ENCODE measurements at places on chromosomes 11 and 22. TPM values are rescaled to one million over a fixed set of nuclear protein-coding genes. Genes with fewer than 3 reads are reported as not detected.

GRCh38 chr11:26142891-26143290 is 189.0 kb upstream of the ANO3 start:
- no peak for DNase-seq

DNA sequence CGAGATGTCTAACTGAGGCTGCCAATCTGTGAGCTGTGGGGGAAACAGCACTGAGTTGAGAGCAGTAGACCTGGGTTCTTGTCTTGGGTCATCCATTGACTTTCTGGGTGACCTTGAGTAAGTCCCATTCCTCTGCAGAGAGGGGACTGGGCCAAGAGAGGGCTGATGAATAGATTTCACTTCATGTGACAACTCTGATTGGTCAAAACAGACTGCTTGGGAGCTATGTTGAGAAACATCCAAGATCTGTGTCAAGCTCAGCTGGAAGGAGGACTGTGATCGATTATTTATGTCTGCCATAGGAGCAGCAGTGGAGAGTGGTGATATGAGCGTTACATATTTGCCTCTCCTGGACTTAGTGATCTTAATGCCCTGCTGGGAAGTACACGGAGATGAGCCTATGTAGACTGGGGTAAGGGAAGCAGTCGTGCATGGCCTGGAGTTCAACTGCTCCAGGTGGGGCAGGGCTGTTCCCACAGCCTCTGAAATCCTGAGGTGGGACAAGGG is 47.7 kb downstream of the OTOG start:
- DNase-seq: no peak

GRCh38 chr11:122109932-122110331 is 6.1 kb downstream of the BLID start:
- no peak for DNase-seq

DNA sequence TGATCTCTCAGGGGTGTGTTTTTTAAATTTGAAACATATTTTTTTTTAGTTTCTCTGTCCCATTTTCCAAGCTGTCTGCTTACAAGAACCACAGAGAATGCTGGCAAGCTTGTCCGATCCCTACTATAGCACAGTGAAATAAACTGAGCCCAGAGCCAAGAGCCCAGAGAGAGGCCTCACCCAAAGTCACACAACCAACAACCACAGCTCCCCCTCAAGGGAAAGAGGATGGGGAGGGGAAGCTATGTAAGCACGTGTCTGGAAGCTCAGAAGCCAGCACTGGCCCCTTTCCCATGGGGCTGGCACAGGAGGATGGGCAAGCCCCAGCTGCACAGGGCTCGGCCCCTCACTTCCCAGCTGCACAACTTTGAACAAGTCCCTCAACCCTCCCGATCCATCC is 3.2 kb upstream of the SART1 start:
- DNase-seq: no peak

DNA sequence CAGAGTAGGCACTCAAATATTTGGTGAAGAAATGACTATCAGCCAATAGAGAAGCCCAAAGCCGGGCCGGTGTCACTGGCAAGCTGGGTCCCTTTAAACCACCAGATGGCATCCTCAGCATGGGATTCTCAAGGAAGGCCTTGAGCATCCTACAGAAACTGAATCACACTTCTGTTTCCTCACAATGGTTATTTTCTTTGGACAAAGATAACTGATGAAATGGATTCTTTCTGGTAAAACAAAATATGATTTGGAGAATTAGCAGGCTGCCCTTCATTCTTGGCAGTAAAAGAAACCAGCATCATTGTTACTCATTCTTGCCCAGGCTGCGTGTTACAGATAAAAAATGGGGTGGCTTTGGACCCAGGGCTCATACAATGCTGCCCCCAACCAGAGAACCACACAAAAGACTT is 30.3 kb upstream of the ASPHD2 start:
- no peak for DNase-seq

DNA sequence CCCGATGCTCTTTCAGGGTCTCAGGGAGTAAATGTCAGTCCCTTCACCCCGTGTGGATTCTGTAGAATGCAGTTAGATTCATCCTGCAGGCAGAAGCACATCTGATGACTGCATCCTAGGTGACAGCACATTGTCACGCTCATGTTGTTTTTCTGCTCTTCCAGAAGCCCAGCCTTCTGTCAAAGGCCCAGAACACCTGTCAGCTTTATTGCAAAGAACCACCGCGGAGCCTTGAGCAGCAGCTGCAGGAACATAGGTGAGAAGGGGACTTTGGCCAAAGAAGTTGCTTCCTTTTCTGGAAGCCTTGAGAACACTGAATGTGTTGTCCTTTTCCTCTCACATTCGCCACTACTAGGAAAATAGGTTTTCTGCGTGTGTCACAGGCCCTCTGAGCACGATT is 43.7 kb downstream of the PPP2R1B start:
- no peak for DNase-seq

- DNase-seq: no peak
These were observed 60.5 kb upstream of the CHST1 start for GRCh38 chr11:45725776-45726492.

DNA sequence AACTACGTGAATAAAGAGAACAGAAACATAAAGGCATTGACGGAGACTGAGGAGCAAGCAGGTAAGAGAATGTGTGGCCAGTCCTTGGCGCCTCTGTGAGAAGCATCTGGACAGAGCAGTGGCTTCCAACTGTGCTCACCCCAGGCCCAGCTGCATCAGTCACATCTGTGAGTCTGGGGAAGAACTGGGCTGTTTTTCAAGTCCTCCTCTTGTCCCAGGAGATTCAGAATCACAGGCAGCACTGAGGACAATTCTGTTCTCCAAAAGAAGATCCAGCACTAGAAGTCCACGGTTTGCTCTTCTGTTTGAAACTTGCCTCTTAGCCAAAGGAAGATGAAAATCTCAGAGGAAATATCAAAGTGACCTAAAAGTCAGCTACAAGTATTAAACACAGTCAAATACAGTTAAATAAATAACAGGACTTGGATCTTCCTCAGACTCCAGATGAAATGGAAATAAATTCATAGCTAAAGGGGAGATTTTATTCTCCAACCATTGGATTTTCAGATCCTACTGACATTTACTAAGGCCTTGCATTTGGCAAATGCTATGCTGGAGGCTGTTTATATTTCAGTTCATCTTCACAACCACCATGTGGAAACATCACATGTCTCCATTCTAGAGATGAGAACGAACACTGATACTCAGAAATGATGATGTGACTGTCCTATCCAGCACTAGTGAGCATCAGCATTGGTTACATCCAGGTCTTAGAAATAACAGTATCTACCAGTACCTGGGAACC is 14.1 kb downstream of the FAM181B start:
- DNase-seq: no peak

- no peak for DNase-seq
These were observed 23.7 kb upstream of the FXYD6 start for GRCh38 chr11:117900121-117900648.

GRCh38 chr22:25839755-25840154 is 97.8 kb downstream of the MYO18B start:
- DNase-seq: no peak

DNA sequence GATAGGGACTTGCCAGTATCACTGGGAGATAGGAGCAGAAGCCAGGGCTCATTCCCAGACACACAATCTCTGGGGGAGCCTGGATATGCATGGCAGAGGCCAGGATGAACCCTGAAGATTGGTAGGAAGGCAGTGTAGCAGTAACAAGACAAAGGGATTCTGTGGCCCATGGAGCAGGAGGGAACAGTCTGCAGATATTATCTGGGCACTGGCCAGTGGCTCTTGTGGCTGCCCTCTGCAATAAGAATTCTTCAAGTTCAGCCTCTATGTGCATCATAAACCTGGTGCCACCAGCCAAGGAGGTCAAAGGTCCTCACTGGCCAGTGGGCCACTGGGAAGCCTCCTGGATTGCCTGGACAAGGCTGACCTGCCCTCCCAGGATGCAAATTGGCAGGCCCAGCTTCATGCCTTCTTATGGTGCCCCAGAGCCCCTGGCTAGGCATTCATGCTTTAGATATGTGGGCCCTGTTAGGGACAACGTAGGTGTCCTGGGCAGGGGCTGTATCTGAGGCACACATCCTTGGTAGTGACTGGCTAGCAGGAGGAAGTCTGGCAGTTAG is 29.2 kb downstream of the KCNQ1OT1 start:
- DNase-seq: no peak

- DNase-seq: no peak
These were observed 6.0 kb upstream of the LMO1 start for GRCh38 chr11:8269636-8270035.

DNA sequence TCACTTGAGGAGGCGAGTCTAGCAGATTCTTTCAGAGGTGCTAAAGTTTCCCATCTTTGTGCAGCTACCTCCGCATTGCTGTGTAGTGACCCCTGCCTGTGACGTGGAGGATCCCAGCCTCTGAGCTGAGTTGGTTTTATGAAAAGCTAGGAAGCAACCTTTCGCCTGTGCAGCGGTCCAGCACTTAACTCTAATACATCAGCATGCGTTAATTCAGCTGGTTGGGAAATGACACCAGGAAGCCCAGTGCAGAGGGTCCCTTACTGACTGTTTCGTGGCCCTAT is 8.9 kb upstream of the SAMM50 start:
- no peak for DNase-seq

GRCh38 chr11:128716661-128717210 is 22.9 kb downstream of the FLI1 start:
- no peak for DNase-seq

GRCh38 chr22:44665115-44665514 is 36.9 kb upstream of the PRR5 start:
- no peak for DNase-seq

- no peak for DNase-seq
These were observed 24.4 kb upstream of the BIRC3 start for GRCh38 chr11:102292933-102293332.

DNA sequence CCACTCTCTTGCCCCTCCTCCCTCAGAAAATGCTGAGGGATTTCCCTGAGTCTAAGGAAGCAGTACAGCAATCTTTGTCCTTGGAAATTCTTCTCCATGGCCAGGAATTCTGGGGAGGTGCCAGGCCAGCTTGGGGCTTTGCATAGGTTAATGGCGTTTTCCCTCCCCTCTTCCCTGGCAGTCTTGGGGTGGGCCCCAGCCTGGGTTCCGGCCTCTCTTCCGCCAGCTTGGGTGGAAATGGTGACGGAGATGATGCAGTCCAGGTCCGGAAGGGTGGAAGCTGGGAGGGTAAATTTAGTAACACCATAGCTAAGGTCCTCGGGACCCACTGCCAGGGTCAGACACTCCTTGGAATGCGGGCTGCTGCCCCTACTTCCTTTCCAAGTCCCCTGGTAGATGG is 5.0 kb downstream of the PHLDB1 start:
- no peak for DNase-seq

- no peak for DNase-seq
These were observed 597 bp downstream of the RPUSD4 start for GRCh38 chr11:126210871-126211235.

DNA sequence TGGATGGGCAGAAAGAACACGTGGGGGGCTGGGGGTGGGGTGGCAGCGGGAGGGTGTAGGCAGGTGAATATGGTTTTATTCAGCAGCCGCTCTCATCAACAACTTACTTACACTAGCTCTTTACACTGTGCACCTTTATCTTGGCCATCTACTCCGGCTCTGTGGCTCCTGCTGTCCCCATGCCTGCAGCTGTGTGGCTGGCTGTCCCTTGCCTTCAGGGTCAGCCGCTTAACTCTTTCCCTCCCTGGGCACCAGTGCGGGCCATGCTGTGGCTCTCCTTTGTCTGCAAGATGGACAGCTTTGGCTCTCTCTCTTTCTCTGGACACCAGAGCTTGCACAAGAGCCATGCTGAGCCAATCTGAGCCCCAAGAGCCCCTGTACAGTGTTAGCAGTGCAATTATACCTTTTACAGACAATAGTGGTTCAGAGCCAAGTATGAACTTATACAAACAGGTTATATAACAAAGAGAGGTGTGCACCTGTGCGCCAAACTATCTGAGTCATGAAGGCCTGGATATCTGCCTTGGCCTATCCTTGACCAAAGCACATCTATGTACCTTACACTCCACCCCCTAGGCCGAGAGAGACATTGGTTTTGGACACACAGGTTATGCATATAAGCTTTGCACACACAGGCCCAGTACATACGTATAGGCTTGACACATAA is 94.3 kb upstream of the CTSC start:
- no peak for DNase-seq

- DNase-seq: no peak
These were observed 19.9 kb upstream of the GRAMD4 start for GRCh38 chr22:46600273-46600796.

- no peak for DNase-seq
These were observed 20.2 kb upstream of the RCN1 start for GRCh38 chr11:32070692-32071091.

- DNase-seq: no peak
These were observed 35.2 kb downstream of the LRFN4 start for GRCh38 chr11:66891851-66892660.

GRCh38 chr11:47886096-47886495 is 37.9 kb upstream of the NUP160 start:
- DNase-seq: no peak

GRCh38 chr22:49847751-49848689 is 5.6 kb upstream of the ZBED4 start:
- no peak for DNase-seq

- DNase-seq: no peak
These were observed 7.4 kb downstream of the IGLL5 start for GRCh38 chr22:22894740-22895731.

DNA sequence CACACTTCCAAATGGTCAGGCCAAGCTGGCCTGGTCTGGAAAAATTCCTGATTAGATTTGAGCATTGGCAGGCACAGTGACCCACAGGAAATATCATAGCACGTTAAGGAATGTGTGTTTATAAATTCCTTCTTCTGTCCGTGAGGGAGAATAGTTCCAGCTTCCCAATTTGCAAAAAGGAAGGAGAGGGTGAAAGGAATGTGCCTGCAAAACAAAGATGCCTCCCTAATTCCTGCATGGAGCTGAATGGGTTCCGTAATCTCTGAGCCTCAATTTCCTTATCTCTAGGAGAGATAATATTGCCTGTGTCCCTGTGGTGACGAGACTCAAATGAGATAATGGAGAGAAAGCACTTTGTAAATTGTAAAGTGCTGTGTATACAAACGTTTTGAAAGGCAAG is 105.1 kb downstream of the FEZ1 start:
- no peak for DNase-seq

The PTPRCAP gene
- total RNA-seq: 2.4 TPM

The NXPE4 gene
- not detected for total RNA-seq

The ZNF214 gene
- total RNA-seq: 2.1 TPM

The THRSP gene
- total RNA-seq: not detected

The HORMAD2 gene
- total RNA-seq: not detected

The FJX1 gene
- total RNA-seq: 2.1 TPM

The MPPED1 gene
- not detected for total RNA-seq

The GAB4 gene
- not detected for total RNA-seq

The SHANK2 gene
- 18.4 TPM for total RNA-seq

The DEPDC7 gene
- 2.0 TPM for total RNA-seq

The APOBEC3B gene
- total RNA-seq: not detected

The PAMR1 gene
- total RNA-seq: 4.0 TPM

The CHRM1 gene
- total RNA-seq: 0.33 TPM

The MLC1 gene
- total RNA-seq: not detected

Measured in esophagus muscularis mucosa (tissue), 4 donors.